ENCODE measurements at places on chromosomes 5 and 9. TPM values are rescaled to one million over a fixed set of nuclear protein-coding genes. Genes with fewer than 3 reads are reported as not detected.

Gene IFNE
- total RNA-seq, result not detected

GRCh38 chr9:5315187-5315923 is 10.8 kb upstream of the RLN2 start:
- H3K36me3 ChIP-seq, result peaks cover 23% of the 10 kb centered on the region
- DNase-seq, result no peak
- no peak overlapping the region for H3K4me3 ChIP-seq
- no peaks in the 10 kb centered on the region for H3K4me1 ChIP-seq

DNA sequence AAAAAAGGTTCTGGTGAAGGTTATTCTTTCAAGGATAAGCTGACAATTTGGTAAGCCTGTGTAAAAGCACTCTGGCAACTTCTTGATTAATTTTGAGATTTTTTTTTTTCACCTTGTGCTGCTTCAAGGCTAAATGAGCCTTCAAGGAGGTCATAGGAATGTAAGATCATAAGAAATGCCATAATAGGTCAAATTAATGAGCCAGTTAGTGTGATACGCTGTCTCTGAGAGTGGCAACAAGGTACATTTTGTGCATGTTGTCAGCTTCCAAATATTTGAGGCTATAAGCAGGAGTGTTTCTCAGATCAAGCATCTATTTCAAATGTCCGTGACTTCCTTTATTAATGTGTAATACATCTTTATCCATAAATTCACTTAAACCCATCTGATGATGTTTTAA is 72.3 kb upstream of the CDH6 start:
- H3K36me3 ChIP-seq, result no peaks in the 10 kb centered on the region
- no peaks in the 10 kb centered on the region for H3K27me3 ChIP-seq
- no peak overlapping the region for H3K27ac ChIP-seq
- H3K4me3 ChIP-seq, result no peak overlapping the region

DNA sequence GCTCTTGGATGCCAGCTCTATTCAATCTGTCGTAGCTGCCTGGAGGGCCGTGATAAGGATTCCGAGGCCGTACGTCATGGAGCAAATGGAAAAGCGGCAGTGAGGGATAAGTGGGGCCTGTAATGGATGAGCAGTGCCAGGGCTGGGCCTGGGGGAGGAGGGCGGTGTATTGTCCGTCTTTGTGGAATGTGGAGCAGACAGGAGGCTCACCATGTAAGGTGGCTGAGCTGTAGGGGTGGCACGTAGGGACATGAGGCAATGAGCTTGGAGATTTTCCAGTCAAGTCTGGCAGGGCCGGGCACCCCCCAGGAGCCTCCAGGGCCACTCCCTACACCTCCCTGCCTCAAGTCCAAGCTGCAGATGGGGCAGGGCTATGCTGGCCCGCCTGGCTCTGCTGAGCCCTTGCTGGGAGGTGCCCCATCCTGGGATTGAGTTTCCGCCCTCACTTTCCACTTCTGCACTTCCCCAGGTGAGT is 29.2 kb downstream of the NCS1 start:
- no peak overlapping the region for H3K27ac ChIP-seq
- DNase-seq, result no peak
- H3K27me3 ChIP-seq, result no peaks in the 10 kb centered on the region
- H3K36me3 ChIP-seq, result no peaks in the 10 kb centered on the region
